Astrocyte of the hippocampus (primary cell): ENCODE measurements at places on chromosomes 13 and 19.
A peak's percentile ranks its signal among the peaks of the same experiment; 100 is the strongest.

DNA sequence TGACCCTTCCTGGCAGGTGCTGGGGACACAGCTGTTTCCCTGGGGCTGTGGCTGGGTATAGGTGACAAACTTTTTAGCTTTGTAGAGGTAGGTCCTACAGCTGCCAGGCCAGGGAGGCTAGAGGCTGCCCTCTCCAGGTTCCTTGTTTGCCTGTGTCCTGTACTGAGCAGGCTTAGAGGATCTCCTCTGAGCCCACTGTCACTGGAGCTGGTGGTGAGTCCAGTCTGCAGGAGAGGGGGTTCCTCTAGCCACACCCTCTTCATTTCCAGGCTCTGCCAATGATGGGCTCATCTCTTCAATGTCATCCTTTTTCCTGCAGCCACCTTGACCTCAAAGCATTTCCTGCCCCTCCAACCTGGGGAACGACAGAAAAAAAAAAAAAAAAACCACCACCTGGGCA lies 12.6 kb upstream of the RAB11B start:
- DNase-seq, result no peak

- no peak for DNase-seq
Measured at GRCh38 chr19:4516939-4517300, 1.4 kb downstream of the PLIN4 start.

DNA sequence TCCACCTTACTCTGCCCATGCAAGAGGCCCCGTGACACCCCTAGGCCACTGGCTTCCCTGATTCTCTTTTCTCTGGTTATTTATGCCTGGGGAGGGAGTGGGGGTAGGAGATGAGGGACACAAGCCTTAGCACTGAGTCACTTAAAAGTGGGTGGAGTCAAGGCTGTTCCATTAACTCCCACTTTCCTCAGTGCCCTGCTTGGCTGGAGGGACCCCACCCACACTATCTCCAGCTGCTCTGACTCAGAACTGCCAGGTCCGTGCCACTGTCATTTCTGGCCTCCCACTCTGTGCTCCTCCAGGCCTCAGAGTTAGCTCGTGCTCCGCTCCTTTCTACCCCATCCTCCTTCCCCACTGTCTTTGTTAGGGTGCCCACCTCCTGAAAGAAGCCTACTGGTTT lies 113.4 kb upstream of the UQCRFS1 start:
- no peak for DNase-seq

GRCh38 chr13:41699759-41700158 lies 242.4 kb downstream of the RGCC start:
- no peak for DNase-seq

- DNase-seq, result peak; percentile 98
Measured at GRCh38 chr19:35648017-35648961, at the start of gene COX6B1. TSS of gene COX6B1 (plus strand) at chr19:35648323. CDS start at chr19:35651244, 2,921 bp downstream.

- no peak for DNase-seq
Measured at GRCh38 chr13:94997126-94997525, 284.8 kb upstream of the SOX21 start.

- DNase-seq, result no peak
Measured at GRCh38 chr13:33745370-33746324, 72.3 kb upstream of the RFC3 start.

- DNase-seq, result no peak
Measured at GRCh38 chr19:7953060-7953459, 9.6 kb upstream of the TIMM44 start.

DNA sequence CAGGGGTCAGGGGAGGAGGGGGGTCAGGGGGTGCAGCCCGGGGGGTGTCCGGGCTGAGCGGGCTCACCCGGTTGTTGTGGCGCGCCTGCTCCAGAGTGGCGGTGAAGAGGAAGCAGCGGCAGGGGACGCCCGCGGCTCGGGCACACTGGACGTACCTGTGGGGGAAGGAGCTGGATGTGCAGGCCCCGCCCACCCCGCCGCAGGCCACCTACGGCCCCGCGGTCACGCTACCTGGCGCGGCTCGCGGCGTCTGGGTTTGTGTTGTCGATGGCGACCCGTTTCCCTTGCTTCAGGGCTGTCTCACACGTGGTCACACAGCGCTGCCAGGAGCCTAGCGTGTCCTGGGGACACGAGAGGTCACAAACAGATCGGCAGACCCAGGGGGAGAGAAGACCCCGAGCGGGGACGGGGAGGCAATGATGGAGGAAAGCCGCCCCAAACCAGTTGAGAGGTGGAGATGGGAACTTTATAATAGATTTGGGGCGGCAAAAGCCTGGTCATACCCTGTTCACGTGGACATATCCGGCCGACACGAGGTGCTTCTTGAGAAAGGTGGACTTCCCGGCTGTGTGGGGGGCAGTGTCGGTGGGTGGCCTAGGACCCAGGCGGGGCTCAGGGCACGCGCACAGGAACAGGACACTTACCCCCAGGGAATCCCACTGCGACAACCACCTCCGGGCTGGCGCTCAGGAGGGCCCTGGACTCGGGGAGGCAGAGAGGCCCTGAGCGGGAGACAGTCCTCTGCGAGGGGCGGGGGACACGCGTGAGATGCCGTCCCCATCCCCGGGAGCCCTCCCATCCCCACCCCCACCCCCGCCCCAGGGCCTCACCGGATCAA lies 5.6 kb downstream of the PNKP start:
- no peak for DNase-seq

- DNase-seq, result no peak
Measured at GRCh38 chr13:84118839-84119409, 236.7 kb upstream of the SLITRK1 start.

- no peak for DNase-seq
Measured at GRCh38 chr19:24177686-24178085, 90.7 kb downstream of the ZNF254 start.

DNA sequence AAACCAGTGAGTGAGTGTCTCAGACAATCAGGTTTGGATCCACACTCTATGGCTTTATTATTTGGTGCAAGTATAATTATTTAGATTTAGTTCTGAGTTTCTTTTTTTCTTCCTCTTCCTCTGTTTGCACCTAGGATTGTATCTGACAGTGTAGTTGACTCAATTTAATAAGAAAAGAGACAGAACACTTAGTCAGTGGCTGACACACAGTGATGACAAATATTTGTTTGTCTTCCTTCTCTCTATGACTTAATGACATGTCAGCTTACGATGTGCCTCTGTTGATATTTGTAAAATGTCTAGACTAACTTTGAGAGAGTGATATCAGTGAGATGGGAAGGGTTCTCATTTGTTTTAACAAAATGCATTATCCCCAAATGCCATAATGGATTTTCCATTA lies 129.5 kb upstream of the SLC10A2 start:
- no peak for DNase-seq

GRCh38 chr19:10095948-10096614 lies 6.4 kb downstream of the ANGPTL6 start:
- peak; percentile 98 for DNase-seq

DNA sequence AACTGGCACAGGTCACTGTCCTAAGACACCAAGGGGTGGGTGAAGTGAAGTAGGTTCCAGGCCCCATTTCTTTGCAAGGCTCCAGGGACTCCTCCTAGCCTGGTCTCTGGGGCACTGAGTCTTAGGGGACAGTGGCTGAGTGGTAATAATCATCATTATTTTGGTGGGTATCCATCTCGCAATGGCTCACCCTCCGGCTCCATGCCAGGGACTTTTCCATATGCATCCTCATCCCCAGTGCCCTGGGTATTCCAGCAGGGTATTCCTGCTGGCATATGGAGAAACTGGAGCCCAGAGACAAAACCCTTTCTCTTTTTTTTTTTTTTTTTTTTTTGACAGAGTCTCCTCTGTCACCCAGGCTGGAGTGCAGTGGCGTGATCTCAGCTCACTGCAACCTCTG lies 2.5 kb downstream of the PDE4A start:
- DNase-seq, result no peak

DNA sequence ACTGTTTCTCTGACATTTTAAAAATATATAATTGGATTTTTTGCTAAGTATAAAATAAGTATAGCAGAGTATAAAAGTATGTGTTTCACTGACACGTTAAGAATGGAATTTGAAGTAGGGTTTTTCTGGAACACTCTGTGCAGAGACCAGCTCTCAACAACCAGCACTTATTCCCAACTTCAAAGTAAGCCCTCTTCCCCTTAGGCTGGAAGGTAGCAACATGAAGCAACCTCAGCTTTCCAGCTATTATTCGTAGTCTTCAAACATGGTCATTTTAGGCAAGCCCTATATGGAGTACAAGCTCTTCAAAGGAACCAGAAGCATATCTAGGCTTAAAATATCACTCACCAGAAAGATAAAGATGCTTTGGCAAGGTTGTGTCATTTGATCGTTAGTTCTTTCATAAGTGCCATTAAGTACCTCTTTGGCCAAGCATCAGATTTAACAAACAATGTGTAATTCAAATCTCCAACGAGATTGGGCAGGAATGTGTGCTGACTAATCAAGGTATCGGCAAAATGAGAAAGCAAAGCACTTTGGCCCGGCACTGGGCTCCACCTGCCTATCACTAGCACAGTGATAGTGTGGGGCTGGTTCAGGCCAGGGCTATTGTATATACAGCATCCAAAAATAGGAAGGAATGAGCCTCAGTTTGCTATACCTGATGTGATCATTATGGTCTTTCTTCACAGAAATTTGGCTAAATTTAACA lies 95.9 kb upstream of the FREM2 start:
- DNase-seq, result no peak

DNA sequence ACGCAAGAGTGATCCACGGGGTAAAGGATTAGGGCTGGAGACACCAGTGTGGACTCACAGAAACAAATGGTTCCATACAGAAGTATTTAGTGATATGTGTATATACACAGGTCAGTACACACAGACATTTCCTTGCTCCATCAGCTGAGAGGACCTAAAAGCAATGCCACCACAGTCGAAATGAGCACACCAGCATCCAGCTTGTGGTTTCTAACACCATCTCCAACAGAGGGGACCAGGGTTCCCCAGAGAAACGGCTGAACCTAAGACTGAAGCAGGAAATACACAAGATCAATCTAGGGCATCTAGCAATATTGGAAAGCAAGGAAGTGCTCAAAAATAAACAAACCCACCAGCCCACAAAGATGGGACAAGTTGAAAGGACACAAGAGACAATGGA lies 7.6 kb downstream of the GGACT start:
- DNase-seq, result no peak

DNA sequence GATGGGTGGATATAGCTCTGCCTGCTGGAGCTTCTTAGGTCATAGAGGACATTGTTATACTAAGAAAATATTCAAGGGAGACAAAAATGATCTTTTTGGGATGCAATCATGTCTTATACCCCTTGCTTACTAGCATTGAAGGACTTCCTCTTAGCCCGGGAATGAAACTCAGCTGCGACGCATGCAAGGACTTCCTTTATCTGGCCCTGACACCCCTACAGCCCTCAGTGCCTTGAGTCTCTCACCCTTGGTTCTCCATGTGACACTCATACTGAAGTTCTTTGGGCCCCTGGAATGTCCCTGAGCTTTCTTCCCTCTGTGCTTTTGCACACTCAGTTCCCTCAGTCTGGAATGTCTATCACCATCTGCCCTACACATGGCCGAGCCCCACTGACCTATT lies 72.5 kb upstream of the MTIF3 start:
- DNase-seq, result no peak

GRCh38 chr13:87941226-87941625 lies 270.1 kb downstream of the SLITRK5 start:
- DNase-seq, result peak; percentile 2

GRCh38 chr19:6087074-6087571 lies 23.2 kb downstream of the RFX2 start:
- DNase-seq, result peak; percentile 22

DNA sequence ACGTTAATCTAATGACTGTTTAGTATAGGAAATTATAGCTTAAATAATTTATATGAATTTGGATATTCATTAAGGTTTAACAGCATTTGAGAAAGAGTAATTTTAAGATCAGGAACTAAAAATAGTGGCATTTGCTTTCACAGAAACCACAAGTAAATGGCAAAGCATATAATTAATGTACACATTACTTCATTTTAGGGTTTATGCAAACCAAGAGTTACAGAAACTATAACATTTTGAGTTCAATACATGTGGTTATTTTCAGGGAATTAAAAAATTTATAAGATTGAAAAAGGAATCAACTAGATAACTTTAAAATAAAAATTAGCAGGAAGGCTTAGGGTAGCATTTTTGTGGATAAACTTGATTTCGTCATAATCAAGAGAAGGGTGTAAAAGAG lies 151.7 kb upstream of the MIR17HG start:
- DNase-seq, result no peak

- no peak for DNase-seq
Measured at GRCh38 chr13:62887046-62887445, 1471.4 kb upstream of the PCDH20 start.

GRCh38 chr19:4098493-4098892 lies 25.4 kb downstream of the MAP2K2 start:
- DNase-seq, result no peak

DNA sequence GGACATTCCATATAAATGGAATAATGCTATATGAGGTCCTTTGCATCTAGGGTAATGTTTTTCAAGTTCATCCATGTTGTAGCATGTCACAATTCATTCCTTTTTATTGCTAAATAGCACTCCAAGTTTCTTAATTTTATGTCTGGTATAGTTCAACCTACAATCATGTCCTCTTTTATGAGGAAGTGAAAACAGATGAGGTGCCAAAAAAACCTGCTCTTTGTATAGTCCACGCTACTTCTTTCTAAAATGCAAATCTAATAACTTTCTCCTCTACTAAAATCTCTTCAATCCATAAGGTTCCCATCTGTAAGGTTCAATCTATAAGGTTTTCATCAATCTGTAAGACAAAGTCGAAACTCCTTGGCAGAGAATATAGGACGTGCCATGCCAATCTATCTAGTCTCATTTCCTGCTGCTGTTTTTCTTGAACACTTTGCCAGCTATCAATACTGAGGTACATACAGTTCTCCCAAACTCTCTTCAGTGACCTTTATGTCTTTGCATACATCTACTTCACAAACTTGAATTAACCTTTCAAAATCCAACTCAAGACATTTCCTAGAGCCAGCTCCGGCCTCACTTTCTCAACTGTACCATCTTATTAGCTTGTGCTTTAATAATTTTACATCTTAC lies 33.7 kb downstream of the INTS6 start:
- DNase-seq, result no peak

- DNase-seq, result peak; percentile 18
Measured at GRCh38 chr19:33241530-33242101, 16.0 kb upstream of the SLC7A10 start.

GRCh38 chr13:113647351-113648215 lies 10.4 kb downstream of the ATP4B start:
- DNase-seq, result peak; percentile 88

GRCh38 chr19:32251634-32252332 lies 93.6 kb upstream of the ZNF507 start:
- no peak for DNase-seq

DNA sequence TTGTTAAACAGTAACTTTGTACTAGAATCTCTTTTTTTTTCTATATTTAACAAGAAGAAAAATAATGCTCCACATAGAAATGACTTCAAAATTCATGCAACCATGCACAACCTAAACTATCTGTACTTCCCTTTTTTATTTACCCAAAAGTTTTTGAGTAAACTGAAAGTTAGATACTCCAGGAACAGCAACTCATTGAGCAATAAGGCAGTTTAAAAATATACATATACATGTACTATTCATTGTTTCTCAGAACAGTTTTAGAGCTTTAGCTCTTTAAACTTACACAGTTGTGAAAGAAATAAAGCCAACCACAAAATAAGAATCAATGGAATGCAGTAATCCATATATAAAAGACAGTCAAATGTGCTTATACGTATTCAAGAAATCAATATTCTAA lies 39.2 kb downstream of the MTMR6 start:
- DNase-seq, result no peak

GRCh38 chr19:38653028-38653571 lies 5.7 kb downstream of the ACTN4 start:
- DNase-seq, result peak; percentile 43
